ENCODE measurements at places on chromosomes 2 and 18.
A peak's percentile ranks its signal among the peaks of the same experiment; 100 is the strongest.

GRCh38 chr2:104321116-104321795, 532.7 kb upstream of the POU3F3 start:
- no peak for DNase-seq

- no peak for DNase-seq
Measured at GRCh38 chr2:72893594-72894319, 6.5 kb downstream of the SPR start.

DNA sequence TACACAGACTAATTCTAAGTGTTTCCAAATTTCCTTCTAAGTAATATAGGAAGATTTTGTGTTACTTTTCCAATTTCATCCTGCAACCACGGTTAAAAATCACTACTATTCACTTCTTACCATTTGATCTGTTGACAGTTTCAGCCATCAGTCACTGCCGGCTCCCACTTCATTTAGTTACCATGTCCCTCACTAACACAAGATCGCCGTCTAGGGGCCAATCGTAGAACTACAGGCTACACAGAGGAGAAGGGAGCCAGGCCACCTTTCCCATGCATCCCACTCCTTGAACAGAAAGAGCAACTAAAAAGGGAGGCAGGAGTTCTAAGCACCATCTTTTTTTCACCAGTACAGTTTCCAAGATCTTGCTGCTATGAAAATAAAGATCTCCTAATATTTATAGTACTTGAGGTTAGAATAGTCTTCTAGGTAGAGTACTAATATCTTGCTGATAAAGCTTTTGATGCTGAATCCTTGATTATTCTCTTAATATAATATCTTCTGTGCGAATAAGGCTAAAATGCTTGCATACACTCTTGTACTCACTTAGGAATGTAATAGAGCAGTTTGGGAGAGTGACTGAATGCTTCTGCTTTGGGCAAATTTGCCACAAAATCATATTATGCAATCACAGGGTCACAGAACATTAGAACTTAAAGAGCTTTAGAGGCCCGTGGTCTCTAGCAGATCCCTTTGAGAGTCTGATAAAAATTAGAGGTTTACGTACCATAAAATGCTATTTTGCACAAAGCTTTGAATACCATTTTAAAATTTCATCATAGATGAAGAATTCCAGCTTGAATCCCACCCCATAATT, 39.5 kb upstream of the CYP1B1 start:
- DNase-seq: peak; percentile 45

DNA sequence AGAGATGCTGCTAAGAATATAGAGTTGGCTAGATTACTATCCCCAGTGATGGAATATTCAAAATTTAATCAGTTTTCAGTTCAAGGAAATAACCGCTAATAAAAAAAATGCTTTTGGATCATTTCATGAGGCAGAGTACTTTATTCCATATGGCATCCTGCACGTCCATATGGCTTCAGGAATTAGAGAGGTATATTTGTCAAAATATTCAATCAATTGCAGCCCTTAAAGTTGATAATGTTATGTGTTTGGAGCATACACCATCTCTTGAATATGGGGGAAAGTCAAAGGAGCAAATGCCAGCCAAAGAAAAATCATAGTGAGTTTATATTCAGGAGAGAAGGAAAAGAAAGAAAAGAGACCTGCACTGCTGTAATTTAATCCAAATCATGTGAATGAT, 266.4 kb downstream of the TMEM182 start:
- no peak for DNase-seq

DNA sequence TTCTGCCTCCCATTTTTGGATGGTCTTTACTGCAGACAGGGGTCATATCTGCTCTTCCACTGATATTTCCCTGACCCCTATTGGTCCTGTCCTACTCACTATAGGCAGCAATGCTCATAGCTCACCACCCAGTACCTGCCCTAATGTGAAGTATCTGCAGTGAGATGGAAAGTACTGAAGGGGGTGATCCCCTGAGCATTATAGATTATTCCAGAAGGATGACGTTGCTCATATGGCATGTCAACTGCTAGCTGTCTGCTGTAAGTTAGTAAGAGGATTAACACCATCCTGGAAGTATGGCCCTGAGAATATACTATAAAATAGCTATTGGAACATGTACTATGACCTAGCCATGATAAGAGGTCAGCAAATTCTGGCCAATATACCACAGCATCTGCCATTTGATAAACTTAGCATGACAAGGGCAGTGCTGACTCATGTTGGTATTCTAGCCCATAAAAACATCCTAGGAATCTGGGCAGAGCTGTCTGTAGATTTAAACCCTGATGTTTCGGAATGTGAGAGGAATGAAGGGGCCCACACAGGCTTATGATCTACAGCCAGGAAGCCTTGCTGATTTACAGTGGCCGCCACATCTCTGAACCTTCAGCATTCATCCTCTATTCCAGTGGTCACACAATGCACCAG, 451.4 kb downstream of the TNS1 start:
- no peak for DNase-seq

DNA sequence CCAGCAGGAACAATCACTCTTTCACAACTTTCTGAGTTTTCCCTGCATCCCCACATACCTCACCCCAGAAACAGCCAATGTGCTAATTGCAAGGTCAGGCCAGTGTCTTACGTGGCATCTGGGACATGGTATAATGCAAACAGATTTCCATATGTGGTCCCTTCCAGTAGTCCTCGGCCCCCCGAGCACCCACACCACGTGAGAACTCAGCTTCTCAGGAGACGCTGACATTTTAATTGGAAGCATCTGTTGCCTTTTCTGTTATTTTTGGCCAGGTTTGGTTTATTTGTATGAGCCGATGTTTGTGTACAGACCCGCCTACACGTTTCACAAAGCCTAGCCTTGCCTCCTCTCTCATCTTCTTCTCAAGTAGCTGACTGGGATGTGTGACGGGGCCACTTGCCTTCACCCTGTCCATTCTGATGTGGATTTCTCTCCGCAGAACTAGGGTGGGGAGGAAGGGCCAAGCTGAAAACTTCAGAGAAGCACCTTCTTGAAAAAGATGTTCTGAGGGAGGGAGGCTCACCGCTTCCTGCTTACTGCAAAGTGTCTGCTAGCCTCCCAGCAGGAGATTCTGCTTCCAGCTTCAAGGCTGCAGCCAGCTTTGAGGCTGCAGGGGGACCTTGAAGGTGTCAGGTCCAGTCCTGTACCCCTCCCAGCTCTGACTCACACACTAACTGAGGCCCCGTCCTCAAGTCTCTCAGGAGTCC, 109.6 kb upstream of the SLC14A2 start:
- no peak for DNase-seq

DNA sequence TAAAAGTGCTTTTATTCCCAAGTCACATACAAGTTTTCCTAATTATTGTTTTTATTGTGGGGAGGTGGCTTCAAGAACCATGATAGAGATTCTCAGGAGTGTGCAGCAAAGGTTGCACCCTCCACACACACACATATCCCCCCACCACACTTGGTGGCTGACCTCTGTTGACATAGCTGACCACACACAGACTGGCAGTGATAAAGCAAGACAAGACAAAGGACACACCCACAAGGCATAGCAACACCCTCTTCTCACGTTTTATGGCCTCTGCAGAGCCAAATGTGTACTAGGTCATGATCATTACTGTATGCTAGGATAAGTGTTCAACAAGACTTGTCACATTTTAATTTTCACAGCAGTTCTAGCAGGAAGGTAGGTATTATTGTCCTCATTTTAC, 143.0 kb upstream of the EPC2 start:
- DNase-seq: no peak

GRCh38 chr2:207397917-207398655, 131.7 kb upstream of the CREB1 start:
- DNase-seq: no peak

DNA sequence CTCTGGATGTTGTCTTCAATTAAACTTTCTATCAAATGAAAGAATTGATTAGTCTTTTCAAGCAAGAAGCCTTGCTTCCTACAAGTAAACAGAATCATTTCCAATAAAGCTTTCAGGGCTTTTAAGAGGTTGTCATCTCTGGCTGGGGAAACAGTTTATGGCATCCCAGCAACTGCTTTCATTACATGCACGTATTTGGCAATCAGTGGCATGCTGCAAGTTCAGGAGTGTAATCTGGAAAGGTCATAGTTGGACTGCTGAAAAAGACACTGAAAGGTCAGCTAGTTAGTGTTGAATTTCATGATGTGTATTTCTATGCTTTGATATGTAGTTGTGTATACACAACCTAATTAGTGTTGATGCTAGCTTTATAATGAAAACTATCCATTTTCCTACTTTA, 332.9 kb downstream of the DSC3 start:
- DNase-seq: no peak

DNA sequence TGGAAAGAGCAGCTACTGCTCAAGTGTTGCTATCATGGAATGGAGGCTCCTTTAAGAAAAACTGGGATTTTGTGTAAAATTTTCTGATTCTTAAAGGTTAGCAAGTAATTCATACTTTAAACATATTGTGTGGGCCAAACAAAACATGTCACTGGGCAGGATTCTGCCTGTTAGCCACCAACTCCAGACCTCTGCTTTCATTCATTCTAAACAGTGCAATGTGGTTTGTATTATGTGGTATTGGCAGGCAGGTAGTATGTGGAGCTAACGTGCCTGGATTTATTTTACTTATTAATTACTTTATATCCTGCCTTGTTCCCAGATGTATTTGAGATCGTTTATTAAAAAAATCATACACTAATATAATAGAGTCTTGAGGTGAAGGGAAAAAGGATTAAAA, 1521.3 kb upstream of the ACVR2A start:
- no peak for DNase-seq

GRCh38 chr18:39667905-39668304, 2102.3 kb upstream of the CELF4 start:
- DNase-seq: no peak
